Stimulated activated CD8-positive, alpha-beta memory T cell treated with anti-CD3 and anti-CD28 coated beads, Interleukin-4, amount 100 ng/mL, for 4 hours (primary cell): ENCODE measurements at places on chromosomes 6 and 20.

- no peak for DNase-seq
These were observed 218.7 kb downstream of the TRDN start for GRCh38 chr6:123418071-123418470.

GRCh38 chr6:126422912-126423311, 83.0 kb downstream of the CENPW start:
- no peak for DNase-seq

GRCh38 chr6:89468998-89469397, 36.0 kb downstream of the ANKRD6 start:
- DNase-seq = no peak

GRCh38 chr6:16731478-16732051, 29.7 kb downstream of the ATXN1 start:
- DNase-seq = no peak

DNA sequence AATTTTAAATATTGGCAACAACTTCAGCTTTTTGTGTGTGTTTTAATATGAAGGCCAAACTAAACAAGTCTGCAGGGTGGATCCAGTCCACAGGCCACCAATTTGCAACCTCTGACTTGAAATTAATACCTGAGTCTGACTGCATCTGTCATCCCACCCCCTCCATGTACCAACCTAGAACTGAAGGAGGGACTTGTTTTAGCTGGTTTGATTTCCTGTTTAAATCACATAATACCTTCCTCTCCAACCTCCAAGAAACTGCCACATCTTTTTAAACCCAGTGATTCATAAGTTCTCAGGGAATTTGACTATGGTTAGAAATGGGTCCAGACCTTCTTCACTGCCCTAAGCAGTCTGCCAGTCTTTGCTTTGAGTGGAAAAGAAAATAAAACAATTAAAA, 21.6 kb downstream of the RNF8 start:
- DNase-seq = no peak

DNA sequence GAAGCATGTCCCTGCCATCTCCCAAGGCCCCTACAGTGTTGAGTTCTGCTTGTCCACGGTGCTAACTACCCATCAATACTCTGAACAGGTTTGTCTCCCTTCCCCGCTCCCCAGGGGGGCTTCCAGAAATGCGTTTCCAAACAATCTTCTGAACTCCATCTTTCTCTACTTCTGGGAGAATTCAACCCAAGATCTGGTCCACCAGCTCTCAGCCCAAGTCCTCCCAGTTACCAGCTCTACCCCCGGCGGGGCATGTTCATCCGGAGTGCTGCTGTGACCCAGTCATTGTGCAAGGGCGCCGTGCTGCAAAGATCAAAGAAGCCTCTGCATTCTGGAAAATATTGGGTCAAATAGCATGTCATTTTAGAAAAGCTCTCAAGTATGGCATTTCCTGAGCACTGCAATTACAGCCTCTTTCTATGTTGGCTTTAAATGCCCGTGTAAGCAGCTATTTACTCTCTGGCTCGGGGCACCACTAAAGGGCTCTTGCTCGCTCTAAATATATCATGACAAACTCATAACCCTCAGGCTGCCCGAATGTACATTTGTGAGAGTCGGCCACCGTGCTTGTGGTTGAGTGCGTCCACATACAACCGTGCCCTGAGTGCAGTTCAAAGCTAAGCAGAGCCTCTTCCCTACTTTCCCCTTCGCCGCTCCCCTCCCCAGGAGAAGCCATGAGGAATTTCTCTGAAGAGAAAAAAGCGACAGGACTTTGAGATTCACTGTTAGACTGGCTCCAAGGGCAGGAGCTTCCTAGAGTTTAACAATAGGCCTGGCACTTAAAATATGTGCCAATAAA, 71.6 kb downstream of the BANF2 start:
- DNase-seq = no peak

- no peak for DNase-seq
These were observed 45.6 kb downstream of the STK38 start for GRCh38 chr6:36501686-36502085.

DNA sequence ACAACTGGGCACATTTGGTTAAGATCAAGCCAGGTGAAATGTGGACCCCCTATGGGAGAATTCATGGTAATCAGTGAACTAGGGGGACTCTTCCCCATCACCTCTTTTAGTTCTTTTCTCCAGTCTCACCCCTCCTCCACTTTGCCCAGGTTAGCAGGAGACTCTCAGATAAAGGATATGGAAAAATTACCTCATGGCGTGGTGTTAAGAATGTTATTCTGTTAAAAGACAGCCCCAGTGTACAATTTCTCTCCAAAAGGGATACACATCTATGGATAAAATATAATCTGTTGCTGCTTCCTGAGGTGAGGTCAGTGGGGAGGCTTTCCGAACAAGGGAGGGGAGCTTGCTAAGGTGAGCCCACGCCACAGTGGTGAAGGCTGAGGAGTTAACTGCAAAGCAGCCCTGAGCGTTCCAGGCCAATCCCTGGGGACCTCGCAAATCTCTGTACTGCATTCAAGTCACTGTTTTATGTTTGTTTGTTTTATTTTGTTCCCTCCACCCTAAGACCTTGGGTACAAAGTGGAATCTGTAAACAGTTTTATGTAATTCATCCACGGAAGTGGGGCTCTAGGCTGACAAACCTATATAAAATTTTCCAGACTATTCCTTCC, 52.0 kb downstream of the ADGRF1 start:
- DNase-seq = no peak

DNA sequence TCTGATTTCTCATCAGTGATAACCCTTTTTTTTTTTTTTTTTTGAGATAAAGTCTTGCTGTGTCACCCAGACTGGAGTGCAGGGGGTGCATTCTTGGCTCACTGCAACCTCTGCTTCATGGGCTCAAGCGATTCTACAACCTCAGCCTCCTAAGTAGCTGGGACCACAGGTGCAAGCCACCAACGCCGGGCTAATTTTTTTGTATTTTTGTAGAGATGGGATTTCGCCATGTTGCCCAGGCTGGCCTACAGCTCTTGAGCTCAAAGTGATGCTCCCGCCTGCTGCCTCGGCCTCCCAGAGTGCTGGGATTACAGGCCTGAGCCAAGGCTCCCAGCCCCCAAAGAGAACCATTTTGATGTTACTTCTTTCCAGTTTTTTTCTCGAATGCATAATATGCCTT, 2.2 kb downstream of the FABP7 start:
- DNase-seq = no peak

DNA sequence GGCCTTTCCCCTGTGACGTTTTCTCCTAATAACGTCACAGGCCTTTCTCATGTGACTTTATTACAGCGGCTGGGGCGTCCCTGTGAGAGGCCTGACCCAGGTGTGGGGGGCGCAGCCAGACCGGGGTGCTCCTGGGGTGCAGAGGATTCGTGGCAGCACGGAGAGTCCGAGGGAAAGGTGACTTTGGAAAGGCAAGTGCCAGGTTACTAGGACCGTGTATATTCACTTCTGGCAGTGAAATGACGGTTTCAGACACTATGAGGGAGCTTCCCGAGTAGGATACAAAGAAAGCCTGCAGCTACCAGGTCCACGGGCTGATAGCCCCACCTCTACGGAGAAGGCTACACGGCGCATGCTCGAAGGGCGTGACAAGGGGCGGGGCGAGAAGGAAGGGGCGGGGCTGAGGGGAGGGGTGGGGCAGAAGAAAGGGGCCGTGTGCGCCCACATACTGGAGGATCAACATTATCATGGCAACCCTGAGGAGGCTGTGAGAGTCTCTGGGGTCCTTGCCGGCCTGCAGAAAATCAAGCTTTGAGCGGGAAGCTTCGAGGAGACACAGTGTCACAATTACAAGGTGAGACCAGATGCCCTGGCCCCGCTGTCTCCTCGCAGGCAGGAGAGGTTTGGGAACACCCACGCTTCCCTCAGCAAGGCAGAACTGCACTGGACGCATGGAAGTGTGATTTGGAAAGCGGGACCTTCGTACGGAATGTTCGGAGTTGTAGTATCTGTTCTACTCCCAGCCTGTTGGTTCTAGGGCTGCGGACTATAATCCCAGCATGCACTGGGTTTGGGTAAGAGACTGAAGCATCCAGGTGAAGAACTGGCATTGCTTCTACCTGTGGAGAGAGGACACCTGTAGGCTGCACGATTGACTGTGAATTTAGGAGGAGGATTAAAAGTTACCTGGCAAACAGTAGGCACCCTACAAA, 54.4 kb upstream of the ZNF337 start:
- DNase-seq = peak; percentile 18

DNA sequence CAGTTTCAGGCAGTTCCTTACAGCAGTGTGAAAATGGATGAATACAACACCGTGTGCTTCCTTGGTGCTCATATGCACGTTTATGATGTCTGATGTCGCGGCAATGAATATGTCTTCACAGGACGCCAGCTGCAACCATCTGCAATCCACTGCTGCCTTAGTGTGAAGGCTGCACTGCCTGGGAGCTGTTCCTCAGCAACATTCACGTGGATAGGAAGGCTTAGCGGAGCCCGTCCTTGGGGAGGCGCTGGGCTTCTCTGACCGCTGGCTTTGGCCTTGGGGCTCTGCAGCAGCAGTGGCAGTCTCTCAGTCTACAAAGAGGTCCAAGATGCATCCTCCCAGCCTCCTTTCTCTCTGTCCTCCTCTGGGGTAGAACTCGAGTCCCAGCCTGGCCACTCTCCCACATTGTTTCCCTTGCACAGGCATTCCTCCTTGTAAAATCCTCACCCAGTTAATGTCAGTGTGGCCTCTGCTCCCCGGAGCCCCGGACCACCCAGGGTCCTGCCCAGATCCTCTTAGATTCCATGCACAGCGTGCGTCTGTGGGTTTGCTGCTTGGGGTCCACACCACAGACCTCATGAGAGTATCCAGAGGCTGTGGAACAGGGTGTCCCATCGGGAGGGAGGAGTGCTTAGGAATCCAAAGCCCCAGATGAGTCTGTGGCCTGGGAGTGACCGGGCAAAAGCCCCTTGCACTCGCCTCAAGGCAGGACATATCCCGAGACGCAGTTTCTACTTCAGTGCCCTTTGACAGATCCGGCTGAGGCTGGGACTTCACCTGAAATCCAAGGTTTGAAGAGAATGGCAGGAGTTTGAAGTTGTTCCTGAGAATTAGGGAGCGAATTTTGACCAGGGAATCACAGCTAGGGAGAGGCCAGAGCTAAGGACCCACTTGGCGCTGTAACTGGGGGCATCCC, 181.3 kb downstream of the THBS2 start:
- DNase-seq = no peak

GRCh38 chr6:85443349-85444117, 6.3 kb upstream of the NT5E start:
- no peak for DNase-seq

- no peak for DNase-seq
These were observed 334.1 kb upstream of the CITED2 start for GRCh38 chr6:139708337-139709199.

DNA sequence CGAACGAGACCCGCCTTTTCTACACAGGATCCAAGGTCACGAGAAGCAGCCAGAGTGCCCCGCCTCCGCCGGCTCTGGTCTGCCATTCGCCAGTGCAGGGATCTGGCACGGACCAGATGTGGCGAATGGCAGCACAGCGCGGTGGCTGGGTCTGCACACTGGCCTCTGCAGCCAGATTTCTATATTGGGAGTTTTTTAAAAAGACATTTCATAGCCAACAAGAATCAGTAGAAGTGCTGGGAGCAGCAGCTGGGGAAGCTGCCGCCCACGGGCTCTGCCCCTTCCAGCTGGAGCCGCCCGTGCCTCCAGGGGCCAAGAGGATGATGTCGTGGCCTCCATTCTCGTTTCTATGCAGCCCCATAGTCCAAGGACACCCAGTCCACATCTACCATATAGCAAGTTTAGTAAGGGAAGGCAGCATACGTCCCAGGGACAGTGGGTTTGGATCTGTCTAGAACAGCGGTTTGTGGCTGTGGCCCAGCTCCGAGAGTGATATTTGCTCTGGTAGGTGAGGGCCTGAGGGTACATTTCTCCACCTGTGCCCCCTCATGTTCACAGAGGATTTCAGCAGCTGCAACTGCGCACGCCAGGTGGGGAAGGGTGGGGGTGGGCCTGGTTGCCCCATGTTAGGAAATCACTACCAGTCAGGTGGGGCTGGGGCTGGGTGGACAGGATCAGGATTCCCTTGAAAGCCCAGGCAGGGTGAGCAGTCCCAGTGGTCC, 333.7 kb downstream of the ZFAND3 start:
- DNase-seq = no peak

DNA sequence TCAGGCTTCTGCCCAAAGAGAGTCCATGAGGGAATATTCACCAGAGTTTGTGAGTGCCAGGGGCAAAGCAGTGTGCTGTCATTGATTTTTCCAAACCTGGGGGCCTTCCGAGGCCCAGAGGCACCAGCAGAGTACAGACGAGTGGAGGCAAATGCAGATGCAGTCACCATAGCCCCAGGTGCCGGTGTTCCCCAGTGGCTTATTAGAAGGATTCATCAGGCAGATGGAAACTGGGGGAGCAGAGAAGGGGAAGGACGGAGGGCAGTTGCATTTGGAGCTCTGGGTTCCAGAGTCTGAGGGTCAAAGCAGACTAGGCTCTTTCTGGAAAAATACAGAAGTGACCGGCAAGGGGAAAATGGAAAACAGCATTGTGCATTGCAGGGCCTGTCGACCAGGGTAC, 184.2 kb downstream of the ANKRD60 start:
- DNase-seq = no peak

GRCh38 chr20:63822276-63822696, 8.8 kb downstream of the ZBTB46 start:
- no peak for DNase-seq

- no peak for DNase-seq
These were observed 329.3 kb upstream of the IRAK1BP1 start for GRCh38 chr6:78538002-78538401.

DNA sequence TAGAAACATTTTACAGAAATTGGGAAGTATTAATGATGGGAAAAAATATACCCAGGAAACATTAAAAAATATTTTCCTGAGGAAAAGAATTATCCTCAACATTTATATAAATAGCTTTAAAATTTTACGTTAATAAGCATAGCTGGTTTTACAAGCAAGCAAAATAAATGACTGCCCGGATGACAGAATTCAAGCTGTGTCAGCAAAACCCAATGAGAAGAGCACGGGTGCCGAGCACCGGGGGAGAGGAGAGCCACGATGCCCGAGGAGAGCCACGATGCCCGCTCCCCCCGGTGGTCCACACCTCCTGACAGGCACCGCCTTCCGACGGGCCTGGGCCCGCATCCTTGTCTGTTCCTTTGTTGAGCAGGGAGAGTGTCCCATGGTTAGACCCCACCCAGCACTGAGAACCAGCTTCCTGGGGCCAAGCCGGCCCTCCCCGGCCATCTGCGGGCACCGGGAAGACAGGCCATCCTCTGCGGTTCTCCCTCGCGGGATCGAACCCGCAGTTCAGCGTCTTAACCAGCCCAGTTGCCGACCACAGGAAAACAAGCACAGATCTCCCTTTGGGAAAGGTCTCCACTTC, 63.3 kb upstream of the PDE10A start:
- no peak for DNase-seq
